ENCODE measurements at places on chromosomes 6 and 20.

GRCh38 chr20:4864311-4864752 is 137.0 kb downstream of the SLC23A2 start:
- DNase-seq, result peak; percentile 10

GRCh38 chr20:19966840-19967239 is 50.3 kb upstream of the NAA20 start:
- no peak for DNase-seq

DNA sequence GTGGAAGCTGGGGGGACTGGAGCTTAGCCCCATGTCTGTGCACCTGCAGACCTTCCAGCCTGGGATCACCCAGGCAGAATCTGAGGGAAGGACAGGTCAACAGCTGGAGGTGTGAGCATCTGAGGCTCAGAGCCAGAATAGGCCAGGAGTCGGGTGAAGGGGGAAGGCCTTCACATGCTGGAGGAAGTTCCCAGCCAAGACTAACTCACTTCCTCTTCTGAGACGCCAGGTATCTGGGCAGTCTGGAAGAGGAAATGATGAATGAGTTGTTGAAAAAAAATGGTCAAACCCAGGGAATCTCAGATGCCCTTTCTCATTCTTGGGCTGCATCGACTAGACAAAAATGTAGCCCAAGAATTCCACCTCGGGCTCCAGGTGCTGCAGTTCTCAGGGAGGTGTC is 73.6 kb upstream of the TIAM2 start:
- DNase-seq, result peak; percentile 15

DNA sequence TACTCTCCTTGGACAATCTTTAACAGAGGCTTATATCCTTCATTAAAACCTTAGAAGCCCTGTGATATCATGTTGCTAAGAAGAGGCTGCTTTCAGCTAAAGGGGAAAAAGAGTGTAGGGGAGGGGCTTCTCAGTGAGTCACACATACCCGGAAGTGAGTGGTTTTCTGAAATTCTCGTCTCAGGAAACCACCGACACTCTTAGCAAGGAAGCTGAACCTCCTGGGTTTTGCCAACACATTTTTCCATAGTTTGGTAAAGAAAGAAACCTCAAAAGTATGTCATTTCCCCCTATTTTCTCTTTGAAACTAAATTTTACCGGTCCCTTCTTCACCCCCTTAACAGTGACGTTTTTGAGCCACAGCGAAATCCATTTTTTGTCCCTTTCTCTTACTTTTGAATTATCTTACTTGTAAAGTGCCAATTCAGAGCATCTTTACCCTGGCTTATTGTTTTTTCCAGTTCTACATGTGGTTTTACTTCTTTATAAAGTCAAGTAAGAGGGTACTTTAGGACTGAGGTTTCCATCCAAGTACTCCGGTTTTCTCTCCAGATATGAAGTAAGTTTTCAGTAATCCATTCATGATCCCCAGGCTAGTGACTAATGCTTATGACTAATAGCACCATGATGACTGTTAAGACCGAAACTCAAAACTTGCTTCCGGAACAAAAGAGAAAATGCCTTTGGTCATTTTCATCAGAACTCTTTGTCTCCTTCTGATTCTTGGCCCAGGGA is 219.3 kb downstream of the ARHGAP18 start:
- DNase-seq, result peak; percentile 98

- no peak for DNase-seq
These were observed 225.7 kb downstream of the SAMD5 start for GRCh38 chr6:147734151-147734550.

DNA sequence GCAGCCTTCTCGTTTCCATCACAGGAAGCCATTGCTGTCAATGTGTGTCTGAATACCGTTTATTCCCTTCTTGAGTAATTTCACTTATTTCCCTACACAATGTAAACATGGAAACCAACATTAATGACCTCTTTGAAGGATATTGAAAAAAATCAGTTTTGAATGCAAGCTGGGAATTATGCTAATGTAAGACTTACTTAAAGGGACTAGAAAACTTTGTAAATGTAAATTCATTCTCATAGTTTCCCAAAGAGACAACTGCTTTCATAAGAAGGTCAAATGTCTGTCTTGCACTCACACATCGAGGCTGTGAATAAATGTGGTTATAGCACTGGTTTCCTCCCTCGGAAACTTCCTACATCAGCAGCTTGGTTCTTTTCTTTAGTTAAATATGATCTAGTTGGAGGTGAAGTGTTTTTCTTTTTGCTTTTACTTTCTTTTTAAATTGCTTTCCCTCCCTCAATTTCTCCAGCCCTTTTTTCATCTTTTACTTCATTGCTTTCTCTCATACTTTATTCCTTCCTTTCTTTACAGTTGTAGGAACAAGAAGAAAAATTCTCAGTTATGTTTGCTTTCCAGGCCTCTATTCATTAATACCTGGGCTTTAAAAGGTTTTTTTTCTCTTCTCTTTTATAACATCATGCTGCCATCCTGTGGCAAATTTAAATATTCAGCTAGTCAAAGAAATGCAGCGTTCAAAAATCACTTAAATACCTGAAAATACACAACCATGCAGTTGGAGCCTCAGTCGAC is 108.3 kb downstream of the TNFAIP3 start:
- DNase-seq, result peak; percentile 36

GRCh38 chr6:139536751-139537617 is 162.5 kb upstream of the CITED2 start:
- DNase-seq, result no peak

DNA sequence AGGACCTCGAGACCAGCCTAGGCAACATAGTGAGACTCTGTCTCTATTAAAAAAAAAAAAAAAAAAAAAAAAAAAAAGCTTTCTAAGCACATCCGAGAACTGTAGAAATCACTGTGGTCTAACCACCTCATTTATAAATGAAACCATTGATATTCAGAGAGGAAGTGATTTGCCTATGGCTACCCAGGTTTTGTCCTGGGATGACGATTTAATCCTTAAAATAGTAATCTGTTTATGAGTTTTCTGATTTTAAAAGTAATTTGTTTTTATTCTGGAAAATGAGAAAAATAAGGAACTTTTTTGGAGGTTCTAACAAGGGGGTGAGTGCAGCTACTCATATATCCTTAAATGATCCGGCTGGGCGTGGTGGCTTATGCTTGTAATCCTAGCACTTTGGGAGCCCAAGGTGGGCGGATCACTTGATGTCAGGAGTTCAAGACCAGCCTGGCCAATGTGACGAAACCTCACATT is 6.5 kb upstream of the BTN3A2 start:
- no peak for DNase-seq

DNA sequence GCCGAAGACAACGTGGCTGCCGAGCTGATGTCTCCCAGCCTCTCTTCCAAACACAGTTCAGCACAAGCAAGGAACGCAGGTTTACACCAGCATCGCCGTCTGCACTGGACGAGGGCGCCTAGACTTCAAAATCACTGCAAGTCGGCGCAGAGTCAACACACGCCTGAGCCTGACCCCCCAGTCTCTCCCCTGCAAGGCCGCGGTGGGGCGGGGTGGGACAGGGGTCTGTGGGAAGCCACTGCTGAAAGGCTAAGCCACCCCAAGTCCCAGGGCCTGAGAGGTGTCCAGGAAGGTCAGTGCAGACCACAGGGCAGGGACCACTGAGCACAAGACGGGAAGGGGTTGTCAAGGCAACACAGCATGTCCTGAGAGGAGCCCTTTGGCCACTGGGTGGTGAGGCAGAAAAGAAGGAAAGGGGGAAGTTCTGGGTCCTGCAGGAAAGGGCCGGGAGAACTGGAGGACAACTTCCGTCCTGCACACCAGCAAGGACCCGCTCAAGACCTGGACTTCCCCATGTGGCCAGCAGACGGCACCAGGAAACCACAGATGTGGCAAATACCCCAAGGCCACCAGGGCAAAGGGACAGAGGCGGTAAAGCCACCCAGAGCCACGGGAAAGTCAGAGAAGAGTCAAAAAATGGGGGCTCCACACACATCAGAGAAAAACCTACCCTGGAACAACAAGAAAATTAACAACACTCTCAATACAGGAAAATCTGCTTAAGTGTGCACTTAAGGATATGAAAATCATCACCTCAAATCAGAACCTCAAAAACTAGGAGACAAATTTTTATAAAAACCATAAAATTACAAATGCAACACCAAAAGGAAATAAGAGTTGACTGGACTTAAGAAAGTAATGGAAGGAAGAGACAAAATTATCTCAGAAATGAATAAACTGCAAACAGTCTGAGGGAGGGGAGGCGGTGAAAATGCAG is 84.8 kb downstream of the TAF4 start:
- DNase-seq, result no peak

DNA sequence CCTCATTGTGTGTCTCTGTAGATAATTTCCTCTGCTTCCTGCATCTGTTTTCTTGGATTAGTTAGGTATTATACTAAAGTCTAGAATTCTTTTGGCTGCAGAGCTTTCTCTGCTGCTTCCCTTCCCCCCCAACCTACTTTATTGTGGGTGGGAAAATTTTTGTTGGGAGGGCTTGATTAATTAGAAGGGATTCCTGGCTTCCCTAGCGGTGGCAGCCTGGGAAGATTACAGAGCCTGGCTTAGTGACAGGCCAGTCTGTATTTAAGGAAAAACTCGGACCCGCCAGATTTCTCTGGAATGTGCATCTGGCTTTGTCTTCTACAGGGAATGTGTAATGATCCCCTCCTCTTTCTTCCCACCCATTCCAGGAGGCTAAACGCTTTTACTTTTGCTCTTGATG is 31.2 kb downstream of the SLX4IP start:
- DNase-seq, result no peak

DNA sequence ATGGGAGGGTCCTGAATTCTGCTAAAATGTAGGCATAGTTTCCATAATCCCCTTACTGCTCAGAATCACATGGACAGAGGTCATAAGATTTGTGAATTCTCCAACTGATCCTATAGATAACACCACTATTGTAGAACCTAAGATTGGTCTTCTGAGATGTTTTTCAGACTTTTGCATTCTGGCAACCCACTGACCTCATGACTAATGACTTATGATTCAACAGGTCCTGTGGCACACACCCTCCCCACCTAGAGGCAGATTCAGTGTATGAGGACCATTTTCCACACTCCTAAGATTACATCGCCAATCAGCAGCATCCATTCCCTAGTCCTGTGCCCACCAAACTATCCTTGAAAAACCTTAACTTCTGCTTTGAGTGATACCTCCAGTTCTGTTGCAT is 207.2 kb downstream of the BTBD9 start:
- DNase-seq, result peak; percentile 68

DNA sequence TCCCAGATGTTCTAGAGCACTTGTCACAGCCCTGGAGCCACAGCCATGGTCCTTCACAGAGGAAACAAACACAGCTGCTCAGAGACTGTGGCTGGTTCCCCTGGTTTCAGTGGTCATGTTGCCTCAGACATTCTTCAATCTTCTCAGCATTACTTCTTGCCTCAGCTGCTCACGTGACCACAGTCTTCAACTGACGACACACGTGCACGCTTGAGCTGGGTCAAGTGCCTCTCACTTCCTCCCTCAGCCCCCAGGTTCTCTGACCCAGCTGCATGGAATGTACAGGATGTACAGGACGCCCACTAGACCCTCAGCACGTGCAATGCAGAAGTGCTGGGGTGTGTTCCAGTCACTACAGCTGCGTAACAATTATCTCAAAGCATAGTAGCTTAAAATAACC is 159.8 kb upstream of the GGTLC1 start:
- no peak for DNase-seq

GRCh38 chr6:105733556-105734162 is 330.8 kb upstream of the PREP start:
- peak; percentile 59 for DNase-seq

DNA sequence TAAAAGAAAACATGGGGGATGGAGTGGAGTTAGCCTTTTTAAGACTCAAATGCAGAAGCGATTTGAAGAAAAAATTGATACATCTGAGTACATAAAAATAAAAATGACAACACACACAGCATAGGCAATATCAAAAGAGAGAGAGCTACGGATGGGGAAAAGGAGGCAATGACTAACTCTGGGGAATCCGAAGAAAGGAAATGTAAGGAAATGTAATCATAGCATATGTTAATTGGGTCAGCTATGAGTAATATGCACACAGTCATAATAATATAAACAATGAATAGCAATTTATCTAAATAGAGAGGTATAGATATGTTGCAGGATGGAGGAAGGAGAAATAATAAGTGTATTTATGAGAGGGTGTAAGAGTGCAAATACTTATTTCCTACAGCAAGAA is 83.4 kb downstream of the NOL4L start:
- DNase-seq, result peak; percentile 91

DNA sequence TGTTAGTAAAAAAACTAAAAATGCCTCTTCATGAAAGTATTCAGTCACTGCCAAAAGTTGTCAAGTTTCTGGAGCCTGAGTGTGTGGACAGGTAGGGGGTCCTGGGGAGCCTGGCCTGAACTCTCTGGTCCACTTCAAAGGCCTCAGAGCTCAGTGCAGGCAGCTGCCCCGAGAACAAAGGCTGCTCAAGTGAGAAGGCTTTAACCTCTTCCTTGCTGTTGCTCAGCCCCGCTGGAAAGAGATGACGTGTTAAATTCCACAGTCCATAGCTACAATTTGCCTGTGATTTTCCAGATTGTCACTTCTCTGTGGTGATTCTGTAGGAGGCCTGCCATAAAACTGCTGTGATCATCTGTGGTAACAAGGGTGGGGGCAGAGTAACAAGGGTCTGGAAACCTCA is 96.9 kb downstream of the FAM120B start:
- DNase-seq, result no peak

GRCh38 chr6:68211242-68211795 is 423.8 kb upstream of the ADGRB3 start:
- DNase-seq, result peak; percentile 13

DNA sequence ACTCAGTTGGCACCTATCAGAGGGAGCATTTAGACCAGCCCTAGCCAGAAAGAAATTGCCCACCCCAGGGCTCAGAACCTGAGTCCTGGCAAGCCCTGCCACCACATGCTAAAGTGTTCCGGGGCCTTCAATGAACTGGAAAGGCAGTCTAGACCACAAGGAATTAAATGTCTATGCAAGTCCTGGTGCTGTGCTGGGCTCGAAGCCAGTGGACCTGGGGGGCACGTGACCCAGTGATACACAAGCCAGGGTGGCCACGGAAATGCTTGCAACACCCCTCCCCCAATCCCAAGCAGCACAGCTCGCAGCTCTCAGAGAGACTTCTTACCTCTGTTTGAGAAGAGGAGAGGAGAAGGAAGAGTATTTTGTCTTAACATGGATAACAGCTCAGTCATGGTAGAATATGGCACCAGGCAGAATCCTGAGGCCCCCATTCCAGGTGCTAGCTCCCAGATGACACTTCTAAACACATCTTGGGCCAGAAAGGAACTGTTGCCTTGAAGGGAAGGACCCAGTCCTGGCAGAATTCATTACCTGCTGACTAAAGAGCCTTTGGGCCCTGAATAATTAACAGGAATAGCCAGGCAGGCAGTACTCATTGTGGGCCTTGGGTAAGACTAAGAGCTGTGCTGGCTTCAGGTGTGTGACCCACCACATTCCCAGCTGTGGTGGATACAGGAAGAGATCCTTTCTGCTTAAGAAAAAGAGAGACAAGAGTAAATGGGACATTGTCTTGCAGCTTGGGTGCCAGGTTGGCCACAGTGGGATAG is 111.3 kb downstream of the BTBD9 start:
- no peak for DNase-seq

Data from bronchial epithelial cell (primary cell).